Stimulated activated CD8-positive, alpha-beta memory T cell treated with anti-CD3 and anti-CD28 coated beads, Interleukin-7, amount 100 ng/mL, for 4 hours (primary cell): ENCODE measurements at places on chromosomes 12 and 14.

- DNase-seq: no peak
Observed at GRCh38 chr14:24695265-24696241, 61.6 kb upstream of the GZMB start.

GRCh38 chr12:100234166-100234565 is 32.7 kb downstream of the DEPDC4 start:
- no peak for DNase-seq

DNA sequence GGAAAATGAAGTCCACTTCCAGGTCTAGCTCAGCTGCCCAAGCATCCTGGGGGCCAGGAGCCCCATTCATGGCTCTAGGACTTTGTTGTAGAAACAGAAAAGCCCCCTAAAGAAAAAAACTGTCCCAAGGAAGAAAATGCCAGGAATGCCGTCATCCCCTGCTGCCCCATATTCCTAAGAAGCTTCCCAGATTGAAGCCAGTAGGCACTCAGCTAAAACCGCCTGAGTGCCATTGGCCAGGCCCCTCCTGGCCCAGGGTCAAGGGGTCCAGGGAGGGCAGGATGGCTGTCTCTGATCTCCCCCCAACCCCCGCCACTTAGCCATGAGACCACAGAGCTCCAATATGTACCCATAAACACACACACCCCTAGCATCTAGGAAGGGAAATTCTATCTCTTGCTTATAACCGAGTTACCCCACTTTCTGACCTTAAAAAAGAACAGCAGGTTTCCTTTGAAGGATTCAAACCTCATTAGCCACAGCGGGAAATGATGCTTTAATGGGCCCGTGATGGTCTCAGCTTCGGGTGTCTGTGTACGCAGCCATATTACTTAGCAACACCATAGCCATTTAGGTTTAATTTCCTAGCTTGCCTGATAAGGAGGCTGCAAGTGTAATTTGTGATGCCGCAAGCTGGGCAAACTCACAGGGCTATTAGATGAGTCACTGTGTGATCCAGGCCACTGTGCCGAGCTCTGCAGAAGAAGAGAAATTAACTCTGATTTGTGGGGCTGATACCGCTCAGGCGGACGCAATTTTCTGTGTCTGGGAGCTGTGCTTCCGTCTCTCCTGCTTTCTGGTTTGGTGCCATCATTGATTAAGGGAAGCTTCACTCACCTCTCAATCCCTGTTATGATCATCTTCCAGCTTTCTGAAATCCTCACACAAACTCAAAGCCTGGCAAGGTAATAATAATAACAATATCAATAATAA is 84.2 kb downstream of the GCH1 start:
- no peak for DNase-seq

GRCh38 chr12:109291521-109292341 is 17.4 kb downstream of the FOXN4 start:
- no peak for DNase-seq

- DNase-seq: no peak
Observed at GRCh38 chr12:104133866-104134265, 4.1 kb downstream of the NFYB start.

DNA sequence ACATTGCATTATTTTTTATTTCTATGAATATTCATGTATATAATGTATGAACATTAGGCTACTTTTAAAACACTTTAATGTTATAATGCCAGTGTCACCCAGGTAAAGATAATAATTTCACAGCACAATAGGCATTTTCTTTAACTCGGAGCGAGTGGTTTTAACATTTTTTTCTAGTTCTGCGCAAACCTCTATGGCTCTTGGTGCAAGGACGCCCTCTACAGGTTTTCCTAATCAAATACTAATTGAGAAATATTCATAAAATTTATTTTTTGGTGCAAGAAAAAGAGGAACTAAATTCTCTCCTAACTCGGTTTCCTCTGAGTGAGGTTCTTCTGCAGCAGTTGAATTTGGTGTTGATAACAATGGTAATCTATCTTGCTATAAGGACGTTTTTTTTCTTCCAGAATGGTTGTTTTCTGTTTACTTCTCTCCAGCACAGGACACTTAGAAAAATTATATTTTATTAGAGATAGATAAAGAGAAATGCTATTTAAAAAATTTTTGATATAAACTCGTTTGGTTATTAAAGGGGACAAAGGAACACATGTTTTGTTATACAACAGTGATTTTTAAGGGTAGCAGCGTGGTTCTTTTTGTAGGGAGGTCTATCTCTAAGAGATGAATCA is 2.4 kb upstream of the WIF1 start:
- no peak for DNase-seq
